ENCODE measurements at places on chromosomes 4 and X.

GRCh38 chr4:185229021-185229818 is 19.8 kb downstream of the SNX25 start:
- no peak for DNase-seq

- no peak for DNase-seq
Measured at GRCh38 chr4:145289403-145290076, 109.2 kb upstream of the OTUD4 start.

GRCh38 chrX:111180750-111181240 is 84.8 kb downstream of the PAK3 start:
- DNase-seq: no peak

- no peak for DNase-seq
Measured at GRCh38 chr4:82798168-82799005, at the start of gene SCD5. SCD5 (minus strand) TSS chr4:82798796; CDS start chr4:82798537, 259 bp downstream.

DNA sequence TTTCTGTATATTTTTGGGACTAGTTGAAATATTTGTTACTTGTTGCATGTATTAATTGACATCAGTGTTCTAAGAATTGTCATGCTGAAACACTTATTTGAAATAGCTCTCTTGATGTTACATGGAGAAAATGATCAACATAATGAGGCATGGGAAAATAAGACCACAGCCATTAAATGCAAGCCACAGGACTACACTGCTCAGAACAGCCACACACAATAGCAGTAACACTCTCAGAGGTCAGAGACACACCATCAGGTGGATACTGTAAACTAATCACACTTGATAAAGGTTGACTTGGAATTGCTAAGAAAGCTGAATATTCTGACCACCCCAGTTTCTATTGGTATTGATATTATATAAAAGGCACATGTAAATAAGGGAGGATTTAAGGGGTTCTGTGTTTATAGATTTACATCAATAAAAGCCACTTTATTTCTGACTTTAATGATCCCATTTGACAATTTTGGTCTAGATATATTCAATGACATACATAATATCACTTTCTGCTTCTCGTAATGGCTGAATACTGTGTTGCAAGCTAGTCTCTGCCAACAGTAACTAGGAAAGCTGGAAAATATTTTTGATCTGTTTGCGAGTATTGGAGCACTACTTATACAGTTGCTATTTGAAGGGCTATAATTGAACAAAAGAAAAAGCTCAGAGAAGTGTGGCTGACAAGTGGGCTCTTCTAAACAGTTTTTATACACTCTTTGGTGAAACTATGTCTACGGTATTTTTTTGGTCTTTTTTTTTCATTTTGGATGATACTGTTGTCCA is 876.5 kb upstream of the INTU start:
- DNase-seq: no peak

- DNase-seq: no peak
Measured at GRCh38 chr4:140255927-140256326, 101.9 kb upstream of the MAML3 start.

- peak; percentile 59 for DNase-seq
Measured at GRCh38 chr4:47852136-47852535, 14.3 kb upstream of the CORIN start.

DNA sequence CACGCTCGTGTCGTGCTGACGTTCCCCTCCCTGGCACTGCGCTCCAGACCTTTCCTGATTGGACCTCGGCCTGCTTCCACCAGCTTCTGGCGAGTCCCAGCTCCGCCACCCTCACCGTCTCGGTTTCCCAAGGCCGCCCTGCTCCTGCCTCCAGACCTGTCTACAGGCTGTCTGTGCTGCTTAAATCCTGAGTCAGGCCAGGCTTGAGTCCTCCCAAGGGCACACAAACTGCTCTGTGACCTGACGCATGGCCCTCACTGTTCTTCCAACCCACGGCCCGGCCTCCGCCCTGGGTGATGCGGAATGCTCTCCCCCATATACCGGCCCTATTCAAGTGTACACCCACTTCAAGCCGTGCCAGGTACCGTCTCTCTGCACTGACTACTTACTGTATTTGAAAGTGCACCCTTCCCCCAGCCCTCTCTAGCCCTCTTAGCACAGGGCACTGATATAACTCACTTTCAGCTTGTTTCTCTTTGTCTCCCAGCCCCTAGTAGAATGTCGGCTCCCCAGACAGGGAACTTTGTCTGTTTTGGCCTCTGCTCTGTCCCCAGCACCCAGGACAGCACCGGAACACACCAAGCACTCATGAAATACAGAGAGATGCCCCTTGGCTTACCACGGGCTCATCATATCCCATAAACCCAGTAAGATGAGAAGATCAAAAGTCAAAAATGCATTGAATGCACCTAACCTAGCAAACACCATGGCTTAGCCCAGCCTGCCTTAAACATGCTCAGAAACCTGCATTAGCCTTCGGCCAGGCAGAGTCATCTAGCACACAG is 63.1 kb upstream of the AFAP1 start:
- no peak for DNase-seq

DNA sequence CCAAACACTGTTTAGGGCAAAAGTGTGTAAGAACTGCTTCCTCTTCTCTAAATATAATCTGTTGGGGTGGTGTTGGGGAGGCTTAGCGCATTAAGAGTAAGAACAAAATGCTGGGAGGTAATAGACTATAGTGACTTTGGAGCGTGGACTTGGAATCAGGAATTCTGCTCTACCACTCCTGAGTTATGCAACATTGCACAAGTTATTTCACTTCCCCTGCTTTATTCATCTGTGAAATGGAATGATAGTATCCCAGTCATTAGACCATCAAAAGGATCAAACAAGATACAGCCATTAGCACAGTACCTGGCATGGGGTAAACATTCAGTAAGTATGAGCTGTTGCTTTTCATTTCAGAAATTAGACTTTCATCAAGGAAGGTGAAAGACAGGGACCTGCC is 58.7 kb downstream of the IGFBP7 start:
- DNase-seq: no peak

GRCh38 chr4:185149392-185149791 is 6.3 kb downstream of the SLC25A4 start:
- no peak for DNase-seq

DNA sequence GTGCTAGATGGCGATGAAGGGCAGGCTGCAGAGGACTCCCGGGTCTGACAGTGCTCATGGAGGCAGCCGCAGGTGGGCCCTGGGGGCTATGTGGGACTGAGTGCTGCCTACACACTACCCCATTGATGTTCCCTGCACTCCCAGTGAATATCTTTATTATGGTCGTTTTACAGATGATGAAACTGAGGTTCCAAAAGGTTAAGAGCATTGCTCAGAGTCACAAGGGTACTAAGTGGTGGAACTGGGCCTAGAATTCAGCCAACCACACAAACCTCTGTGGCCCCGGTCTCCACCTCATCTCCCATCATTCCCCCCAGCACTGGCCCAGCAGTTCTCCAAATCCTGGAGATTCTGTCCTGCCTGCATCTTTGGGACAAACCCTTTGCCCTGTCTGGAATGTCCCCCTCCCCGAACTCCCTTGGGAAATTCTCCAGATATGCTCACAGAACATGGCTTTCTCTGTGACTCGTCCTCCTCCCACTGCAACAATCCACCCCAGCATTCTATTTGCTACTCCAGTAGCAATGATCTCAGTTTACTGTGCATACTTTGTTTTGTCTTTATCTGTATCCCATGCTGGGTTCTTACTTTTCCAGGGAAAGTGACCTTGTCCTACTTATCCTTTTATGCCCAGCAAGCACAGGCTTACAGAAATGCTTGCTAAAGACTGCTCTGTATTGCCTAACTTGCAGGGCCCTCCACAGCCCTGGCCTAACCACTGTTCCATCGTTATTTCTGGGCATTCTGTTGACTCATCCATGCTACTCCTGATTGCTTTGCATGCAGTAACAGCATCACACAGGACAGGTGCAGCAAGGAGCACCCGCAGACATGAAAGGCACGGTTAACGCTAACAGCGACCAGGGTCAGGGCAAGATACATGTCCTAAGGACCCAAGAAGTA is 14.0 kb downstream of the PNMA6F start:
- DNase-seq: no peak

GRCh38 chr4:181146051-181146450 is 1097.2 kb upstream of the TENM3 start:
- DNase-seq: no peak

- no peak for DNase-seq
Measured at GRCh38 chrX:17566740-17567139, 170.6 kb upstream of the SCML1 start.

- no peak for DNase-seq
Measured at GRCh38 chr4:176676901-176677300, 115.8 kb downstream of the VEGFC start.

DNA sequence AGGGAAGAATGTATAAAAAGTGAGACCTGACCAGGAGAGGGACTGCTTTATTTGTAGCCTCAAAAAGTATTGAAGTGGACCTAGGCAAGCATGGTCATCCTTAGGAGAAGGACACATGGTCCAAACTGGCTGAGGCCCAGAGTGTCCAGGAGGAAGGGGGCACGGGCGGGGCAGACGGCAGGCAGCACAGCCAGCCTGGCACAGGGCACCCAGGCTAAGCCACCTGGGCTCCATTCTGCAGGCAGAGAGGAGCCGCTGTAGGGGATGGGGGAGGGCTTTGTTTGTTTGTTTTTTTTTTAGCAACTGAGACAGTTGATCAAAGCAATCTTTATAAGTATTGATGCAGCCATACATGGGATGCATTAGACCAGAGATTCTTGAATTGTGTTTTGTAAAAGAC is 188.6 kb downstream of the PRDM5 start:
- DNase-seq: no peak

DNA sequence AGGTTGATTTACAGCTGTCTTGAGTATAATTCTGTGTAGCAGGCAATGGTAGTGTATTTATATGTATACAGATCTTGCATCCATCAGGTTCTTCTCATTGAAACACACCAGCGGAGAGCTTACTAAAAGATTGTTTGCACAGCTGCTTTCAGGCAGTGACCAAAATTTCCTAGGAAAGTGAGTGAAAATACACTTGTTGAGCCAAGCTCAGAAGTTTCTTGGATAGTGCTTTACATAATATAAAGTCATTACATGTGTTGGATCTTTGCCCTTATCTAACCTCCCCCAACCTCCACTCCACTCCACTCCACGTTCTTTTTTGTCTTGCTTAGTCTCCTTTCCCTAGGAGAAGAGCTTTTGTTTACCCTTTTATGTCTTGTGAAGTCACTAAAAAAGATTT is 34.1 kb downstream of the CNKSR2 start:
- no peak for DNase-seq

DNA sequence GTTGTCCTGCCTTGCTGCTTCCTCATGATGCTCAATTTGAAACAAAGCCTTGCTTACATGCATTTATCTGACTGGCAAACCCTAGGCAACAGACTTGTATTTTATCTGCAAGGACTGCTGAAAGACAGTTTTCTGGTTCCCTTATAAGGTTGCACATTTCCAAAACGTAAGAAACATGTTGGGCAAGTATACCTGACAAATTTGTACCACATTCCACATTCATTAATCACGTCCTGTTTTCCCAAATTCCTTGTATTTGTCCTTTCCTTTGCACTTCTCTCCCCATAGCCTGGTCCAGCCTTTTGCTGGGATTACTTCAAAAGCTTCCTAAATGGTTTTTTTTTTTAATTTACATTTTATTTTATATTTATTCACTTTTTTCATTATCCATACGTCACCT is 310.1 kb downstream of the PPP3CA start:
- no peak for DNase-seq

- peak; percentile 20 for DNase-seq
Measured at GRCh38 chr4:121192480-121192879, 28.4 kb upstream of the TNIP3 start.

DNA sequence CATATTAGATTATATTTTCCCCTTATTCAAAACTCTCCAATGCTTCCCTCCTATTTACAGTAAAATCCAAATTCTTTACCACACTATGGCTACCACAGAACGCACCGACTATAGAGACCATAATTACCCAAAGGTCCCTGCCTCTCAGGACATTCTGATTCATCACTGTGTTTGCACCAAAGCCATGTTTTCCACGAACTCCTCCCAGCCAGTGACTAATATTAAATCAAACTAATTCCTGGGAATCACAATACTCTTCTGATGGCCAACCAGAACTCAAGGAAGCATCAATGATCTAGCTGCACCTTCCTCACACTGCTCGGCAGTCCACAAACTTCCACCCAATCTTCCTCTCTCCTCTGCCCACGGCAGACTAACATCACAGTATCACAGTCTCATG is 24.2 kb upstream of the EDNRA start:
- no peak for DNase-seq

DNA sequence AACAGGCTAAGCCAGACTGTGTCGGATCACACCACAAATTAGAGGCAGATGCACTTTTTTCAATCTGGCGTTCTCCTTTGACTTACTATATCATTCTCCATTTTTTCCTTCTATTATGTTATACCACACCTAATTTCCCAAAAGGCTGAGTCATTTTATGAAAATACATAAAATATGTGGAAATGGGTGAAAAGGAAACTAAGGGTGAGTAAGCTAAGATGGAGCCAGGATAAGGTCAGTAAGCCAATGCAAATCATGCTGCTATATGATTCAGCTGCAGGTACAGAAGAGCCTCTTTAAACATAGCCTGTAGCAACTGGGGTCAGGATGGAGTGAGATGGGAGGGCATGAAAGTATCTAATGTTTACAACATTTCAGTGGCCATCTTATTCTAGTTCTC is 94.0 kb upstream of the TEX13A start:
- no peak for DNase-seq

GRCh38 chr4:37365888-37366287 is 121.3 kb downstream of the NWD2 start:
- no peak for DNase-seq

- no peak for DNase-seq
Measured at GRCh38 chr4:125526420-125526819, 211.7 kb downstream of the FAT4 start.

GRCh38 chrX:43456063-43456462 is 200.0 kb upstream of the MAOA start:
- no peak for DNase-seq

DNA sequence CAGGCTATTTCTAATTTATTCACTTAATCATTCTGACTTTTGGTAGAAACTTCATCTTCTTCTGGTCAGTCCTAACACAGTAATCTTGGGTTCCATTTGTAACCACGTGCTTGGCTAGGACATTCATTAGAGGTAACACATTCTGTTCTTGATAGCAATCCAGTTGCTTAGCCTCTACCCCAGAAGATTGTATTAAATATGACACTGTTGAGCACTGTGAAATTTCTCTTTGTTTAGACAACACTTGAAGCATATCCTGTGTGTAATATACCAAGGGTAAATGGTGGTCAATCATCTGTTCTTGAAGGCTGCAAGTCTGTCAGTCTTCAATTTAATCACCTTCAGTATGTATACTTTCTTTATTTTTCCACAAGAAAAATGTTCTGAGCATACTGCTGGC is 523.0 kb downstream of the ANKRD50 start:
- DNase-seq: no peak

- DNase-seq: no peak
Measured at GRCh38 chr4:41852229-41852628, 83.0 kb upstream of the TMEM33 start.

GRCh38 chrX:56468441-56468840 is 95.0 kb upstream of the UBQLN2 start:
- no peak for DNase-seq

- no peak for DNase-seq
Measured at GRCh38 chrX:48779399-48779798, 7.0 kb upstream of the GATA1 start.
